ENCODE measurements at places on chromosomes 7 and 10. TPM values are rescaled to one million over a fixed set of nuclear protein-coding genes. Genes with fewer than 3 reads are reported as not detected.

DNA sequence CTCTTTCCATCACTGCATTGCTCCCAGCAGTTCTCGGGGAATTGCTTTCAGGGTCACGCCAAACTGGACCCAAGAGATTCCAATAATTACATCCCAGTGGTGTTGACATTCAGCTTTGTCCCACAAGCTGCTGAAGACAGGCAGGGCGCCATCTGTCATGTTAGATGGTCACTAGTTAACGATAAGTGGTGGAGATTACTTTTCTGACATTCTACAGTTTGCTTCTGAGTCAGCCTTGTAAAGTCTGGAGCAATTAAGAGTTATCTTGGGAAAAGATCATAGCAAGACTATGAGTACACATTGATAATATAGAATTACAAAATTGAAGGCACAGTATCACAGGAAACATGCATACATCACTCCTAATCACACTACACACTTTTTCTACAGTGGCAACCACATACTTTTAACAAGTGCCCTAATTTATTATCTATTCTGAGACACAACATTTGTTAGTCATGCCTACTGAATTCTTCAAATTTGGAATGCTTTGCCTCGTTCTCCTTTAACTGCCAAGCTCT is 41.9 kb downstream of the SEMA3C start:
- DNase-seq: no peak

DNA sequence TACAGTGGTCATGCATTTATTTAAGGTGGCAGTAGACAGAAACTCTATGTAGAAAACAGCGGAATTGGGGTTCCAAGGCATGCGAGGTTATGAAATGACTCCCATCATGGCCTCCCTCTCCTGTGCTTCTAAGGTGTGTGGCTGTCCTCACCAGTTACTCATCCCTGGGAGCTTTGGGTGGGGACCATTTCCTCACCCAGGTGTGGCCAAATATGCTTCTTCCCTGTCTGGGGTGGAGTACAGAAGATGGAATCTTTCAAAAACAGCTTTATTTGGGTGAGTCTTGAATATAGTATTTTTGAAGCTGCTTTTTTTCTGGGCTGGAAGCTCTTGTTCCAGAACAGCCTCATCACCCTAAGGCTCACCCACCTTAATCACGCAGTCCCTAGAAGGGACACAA is 139.0 kb downstream of the NRF1 start:
- DNase-seq: no peak

- DNase-seq: no peak
Observed at GRCh38 chr10:71323407-71323806, 4.3 kb downstream of the SLC29A3 start.

DNA sequence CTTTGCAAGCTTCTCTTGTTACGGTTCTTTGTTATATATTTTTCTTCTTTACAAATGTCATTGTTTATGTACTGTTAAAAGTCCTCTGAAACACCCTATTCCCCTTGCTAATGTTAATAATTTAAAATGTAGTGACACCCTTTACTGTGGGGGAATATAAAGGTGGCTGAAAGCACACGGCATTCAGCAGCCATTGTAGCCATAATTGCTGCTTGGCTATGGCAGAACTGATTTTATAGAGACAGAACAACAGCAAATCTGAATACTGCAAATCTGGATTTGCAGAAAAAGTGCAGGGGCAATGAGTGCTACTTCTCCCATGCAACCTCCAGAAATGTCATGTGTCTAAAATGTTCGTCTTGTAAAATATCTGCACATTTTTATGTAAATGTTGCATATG is 3.7 kb upstream of the WASL start:
- no peak for DNase-seq

- no peak for DNase-seq
Observed at GRCh38 chr10:13080643-13081042, 19.3 kb upstream of the OPTN start.

- peak; percentile 35 for DNase-seq
Observed at GRCh38 chr10:70748305-70748704, 36.9 kb downstream of the TBATA start.

- DNase-seq: no peak
Observed at GRCh38 chr7:80929619-80930018, 10.8 kb upstream of the SEMA3C start.

DNA sequence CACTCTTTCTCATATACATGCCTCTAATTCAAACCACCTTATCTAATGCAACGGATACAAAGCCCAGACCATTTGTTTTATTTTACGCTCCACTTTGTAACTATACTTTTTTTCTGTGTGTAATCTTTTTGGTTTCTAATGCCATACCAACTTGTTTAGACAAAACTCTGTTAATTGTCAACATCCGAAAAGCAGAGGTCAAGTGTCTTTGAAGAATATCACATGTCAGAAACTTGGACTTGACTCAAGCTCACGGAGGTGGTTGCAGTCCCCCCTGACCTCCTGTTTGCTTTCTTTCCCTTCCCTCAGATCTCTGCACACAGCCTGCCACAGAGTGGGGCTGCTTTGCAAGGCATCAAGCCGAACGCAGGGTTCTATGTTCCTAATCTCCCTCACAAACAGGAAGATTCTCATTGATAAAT is 698.9 kb downstream of the PARD3 start:
- DNase-seq: no peak

DNA sequence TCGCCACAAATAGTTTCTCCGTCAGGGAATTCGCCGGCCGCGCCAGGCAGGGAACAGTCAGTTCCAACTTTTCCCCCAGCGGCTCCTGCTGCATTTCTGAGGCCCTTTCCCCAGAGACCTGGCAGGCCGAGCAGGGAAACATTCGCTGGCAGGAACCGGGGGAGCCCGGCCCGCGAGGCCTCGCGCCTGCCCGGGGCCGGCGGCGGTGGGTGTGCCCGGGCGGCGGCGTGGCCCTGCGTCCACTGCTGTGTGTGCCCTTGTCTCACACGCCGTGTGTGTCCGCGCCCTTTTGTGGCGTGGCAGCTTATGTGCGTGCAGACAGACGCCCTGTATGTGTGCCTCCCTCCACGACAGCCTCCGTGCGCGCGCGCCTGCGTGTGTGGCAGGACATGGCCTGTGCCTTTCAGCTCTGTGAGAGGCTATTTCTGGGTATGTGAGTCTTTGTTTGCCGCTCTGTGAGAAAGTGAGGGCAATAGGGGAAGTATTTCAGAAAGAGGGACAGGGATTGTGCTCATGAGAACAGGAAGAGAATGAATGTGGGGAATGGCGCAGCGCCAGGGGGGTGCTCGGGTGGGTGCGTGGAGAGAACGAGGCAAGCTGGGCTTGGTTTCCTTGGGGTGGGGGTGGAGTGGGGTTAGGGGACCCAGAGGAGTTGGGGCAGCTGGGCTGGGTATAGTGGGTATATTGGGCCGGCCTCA is 689 bp upstream of the SMARCD3 start:
- peak; percentile 90 for DNase-seq

- no peak for DNase-seq
Observed at GRCh38 chr7:128000048-128000447, 31.2 kb downstream of the LRRC4 start.

DNA sequence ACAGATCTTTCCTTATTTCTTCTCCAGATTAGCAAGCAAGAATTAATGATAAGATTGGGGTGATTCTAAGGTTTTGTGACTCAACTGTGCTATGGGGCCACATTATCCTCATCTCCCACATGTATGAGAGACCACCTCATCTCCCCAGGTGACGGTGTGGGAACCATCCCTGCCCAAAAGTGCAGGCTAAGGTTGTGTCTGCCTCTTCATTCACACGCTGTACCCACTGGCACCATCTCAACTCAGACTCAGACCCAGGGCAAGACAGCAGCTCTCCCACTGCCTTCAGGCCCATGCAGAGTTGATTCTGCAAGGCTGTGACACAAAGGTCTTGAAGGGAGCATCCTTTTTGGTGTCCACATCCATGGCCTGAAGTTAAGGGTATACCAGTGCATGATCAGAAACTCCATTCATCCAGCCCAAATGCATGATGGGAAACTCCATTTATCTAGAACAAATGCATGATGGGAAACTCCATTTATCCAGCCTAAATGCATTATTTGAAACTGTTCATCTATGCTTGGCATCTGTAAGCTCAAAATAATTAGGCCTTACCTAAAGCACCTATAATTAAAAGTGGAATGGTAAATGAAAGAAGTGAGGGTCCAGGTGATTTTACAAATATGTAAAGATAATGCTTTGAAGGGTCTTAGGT is 99.4 kb downstream of the TCERG1L start:
- no peak for DNase-seq

GRCh38 chr10:52216852-52217251 is 97.2 kb upstream of the DKK1 start:
- no peak for DNase-seq

GRCh38 chr10:71492872-71493271 is 96.2 kb downstream of the CDH23 start:
- DNase-seq: no peak

DNA sequence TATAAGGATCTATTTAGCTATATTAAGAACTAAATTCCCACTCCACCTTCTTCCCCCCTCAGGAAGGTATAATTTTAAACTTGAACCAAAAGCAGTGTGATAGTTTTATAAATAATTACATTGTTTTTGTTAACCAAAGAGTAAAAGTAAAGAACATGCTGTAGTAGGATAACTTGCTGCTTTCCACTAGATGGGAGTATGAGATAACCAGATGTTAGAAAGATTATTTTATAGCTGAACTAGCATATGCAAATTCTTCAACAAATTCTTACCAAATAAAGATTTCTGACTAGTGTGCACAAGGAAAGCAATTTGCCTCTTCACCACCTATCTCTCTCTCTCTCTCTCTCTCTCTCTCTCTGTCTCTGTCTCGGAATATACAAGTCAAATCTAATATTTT is 31.8 kb downstream of the TES start:
- no peak for DNase-seq

GRCh38 chr7:137727413-137727812 is 119.4 kb downstream of the DGKI start:
- no peak for DNase-seq

The HTR5A gene
- total RNA-seq: not detected

The ZNF503 gene
- total RNA-seq: 32.1 TPM

The EPO gene
- total RNA-seq: not detected

The ZNF775 gene
- 3.1 TPM for total RNA-seq

The MRLN gene
- 0.65 TPM for total RNA-seq

The FOXK1 gene
- total RNA-seq: 47.5 TPM

The ASB10 gene
- total RNA-seq: not detected
